Iris pigment epithelial cell (primary cell): ENCODE measurements at places on chromosomes 11 and 22.

GRCh38 chr11:27234961-27235360 lies 128.1 kb downstream of the CCDC34 start:
- DNase-seq, result no peak

DNA sequence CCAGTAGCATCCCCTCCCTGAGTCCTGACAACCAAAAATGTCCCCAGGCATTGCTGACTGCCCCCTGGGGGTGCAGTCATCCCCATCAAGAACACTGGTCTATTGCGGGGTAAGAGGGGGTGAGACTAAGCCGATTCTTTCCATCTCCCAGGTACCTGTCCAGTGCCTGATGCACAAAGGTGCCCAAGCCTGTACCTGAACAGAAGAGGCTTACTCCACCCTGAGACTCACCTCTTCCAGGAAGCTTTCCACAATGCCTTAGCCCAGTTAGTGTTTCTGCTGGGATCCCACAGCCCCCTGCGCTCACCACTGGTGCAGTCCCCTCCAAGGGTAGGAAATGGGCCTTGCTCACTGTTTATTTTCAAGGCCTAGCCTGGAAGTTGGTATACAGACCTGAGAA lies 22.9 kb downstream of the TPST2 start:
- DNase-seq, result no peak

DNA sequence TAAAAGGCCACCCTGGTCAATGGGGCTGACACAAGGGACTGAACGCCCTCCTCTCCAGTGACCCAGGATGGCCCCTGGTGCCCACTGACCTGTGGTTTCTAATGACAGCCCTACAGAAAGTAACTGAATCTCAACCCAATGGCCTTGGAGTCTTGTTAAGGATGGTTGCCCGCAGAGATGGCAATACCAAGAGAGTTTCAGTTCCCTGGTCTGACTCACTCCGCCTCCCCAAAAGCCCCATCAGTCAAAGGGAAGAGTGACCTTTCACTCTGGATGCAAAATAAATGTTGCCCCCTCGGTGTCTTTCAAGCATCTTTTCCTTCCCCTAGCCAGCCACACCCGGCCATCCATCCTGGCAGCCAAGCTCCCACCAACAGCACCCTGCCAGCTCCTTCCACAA lies 57.7 kb upstream of the ISX start:
- no peak for DNase-seq

- no peak for DNase-seq
Measured at GRCh38 chr22:23166841-23167616, 13.3 kb upstream of the BCR start.
